ENCODE measurements at places on chromosomes 3 and 15.

DNA sequence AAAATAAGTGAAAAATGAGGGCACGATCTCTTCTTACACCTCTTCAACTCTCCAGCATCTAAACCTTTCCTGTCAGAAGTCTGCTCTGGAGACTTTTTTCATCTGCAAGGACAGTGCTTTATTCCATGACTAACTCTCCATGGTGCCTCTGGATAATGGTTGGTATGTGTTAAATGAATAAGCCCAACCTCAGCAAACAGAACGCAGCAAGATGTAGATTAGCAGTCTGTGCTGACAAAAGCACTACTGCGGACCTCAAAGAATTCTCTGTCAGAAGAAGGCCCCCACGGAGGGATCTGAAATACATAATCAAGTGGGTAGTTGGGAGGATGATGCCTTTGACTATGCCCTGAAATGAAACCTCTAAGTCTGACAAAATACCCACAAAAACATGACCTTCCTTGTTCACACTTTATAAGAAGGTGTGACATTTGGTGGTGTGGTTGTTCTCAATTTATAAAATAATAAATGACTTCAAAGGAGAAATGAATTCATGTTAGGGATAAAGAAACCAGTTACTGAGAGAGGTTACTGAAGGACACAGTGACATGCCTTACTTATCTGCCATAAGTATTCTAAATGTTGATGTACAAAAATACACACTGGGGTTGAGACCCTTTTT, 43.2 kb upstream of the ADCY5 start:
- DNase-seq: no peak

DNA sequence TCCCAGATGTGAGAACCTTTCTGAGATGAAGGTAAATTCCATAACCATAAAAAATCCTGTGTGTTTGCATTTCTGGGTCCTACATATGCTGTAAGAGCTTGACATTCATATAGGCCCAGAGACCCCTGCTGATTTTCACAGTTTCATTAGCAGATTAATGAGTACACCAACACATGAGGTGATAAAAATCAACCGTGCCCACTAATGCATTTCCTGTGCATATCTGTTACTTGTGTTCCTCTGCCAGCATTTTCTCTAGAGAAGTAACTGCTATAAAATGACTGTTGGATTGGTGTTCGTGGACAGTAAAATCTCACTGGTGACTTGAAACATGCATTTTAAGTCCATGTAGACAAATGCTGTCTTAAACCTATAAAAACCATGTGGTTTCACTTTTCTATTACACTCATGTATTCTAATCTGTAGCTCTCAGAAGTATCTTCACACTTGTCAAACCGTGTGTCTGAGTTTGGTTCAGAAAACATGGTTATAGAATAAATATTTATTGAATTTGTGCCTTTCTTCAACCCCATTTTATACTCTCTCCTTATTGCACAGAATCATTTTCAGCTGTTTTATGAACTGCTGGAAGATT, 14.6 kb downstream of the MAP2K5 start:
- DNase-seq: no peak

DNA sequence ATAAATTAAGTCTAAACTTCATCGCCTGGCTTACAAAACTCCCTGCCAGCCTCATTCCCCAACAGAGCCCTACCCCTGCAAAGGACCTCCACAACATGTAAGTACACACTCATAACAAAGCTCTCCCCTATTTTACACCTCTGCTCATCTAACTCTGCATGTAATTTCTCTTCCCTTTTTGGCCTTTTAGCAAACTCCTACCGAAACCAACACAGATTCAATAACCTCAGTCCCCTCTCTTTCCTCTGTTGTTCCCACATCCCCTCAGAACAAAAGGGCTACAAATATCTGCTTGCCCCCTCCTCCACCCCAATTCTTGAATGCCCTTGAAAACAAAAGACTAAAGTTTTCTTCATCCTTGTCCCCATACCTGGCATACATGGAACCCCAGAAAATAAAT, 662 bp downstream of the UBL7 start:
- no peak for DNase-seq

GRCh38 chr15:97141360-97141759, 810.9 kb downstream of the NR2F2 start:
- no peak for DNase-seq

- no peak for DNase-seq
These were observed 46.1 kb upstream of the GATM start for GRCh38 chr15:45424429-45424828.

DNA sequence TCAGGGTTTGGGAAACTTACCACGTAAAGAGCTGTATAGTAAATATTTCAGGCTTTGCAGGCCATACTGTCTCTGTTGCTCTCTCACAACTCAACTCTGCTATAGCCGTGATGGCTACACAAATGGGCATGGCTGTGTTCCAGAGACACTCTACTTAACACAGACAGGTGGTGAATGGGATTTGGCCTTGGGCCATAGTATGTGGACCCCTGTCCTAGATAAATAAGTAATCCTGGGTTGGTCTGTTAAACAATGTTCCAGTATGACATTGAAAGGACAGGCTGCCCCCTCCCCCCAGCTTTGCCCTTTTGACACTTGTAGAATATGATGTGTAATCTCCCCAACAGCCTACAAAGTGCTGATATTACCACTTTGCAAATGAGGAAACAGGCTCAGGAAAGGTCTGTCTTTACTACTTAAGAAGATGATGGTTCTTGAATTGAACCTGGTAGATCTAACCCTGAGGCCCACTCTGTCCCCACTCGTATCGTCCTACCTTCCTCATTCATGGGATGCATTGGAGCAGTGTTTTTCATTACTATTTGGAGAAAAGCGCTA, 38.4 kb downstream of the SLCO3A1 start:
- DNase-seq: no peak

DNA sequence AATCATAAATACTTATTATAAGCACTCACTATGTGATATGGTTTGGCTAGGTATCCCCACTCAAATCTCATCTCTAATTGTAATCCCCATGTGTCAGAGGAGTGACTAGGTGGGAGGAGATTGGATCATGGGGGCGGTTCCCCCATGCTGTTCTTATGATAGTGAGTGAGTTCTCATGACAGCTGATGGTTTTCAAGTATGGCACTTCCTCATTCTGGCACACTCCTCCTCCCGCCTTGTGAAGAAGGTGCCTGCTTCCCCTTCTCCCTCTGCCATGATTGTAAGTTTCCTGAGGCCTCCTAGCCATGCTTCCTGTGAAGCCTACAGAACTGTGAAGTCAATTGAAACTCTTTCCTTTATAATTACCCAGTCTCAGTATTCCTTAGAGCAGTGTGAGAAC, 53.3 kb upstream of the CHMP2B start:
- DNase-seq: no peak

GRCh38 chr3:196350067-196350466, 11.9 kb upstream of the TM4SF19 start:
- DNase-seq: no peak

DNA sequence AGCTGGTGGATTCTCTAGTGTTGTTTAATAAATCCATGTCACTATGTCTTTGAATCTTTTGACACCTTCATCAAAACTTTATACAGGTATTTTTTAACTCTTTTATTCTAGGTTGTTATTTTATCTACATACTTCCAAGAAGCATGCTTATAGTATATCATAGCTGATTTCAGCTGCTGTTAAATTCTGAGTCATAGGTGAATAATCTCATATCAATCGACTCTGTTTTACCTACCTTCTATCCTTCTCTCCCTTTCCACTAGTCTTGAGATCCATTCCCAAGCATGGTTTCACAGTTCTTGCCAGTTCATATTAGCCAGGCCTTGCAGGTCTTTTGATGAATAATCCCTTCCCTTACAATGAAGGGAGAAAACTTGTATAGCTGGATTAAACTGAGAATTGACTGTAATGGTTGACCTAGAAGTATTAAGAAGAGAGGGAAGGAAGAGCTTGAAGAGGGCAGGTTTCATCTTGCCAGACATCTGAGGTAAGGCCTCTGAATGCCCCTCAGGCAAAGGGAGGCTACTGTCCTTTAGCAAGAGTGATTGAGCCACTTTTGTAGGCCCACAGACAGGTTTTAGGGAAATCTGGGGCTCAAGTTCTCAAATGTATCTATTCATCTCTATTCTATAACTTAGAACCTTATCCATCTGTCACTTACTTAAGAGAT, 146.4 kb downstream of the EPHA6 start:
- DNase-seq: no peak

GRCh38 chr15:38726187-38726586, 161.6 kb upstream of the RASGRP1 start:
- no peak for DNase-seq

- DNase-seq: no peak
These were observed 2.4 kb upstream of the CFAP91 start for GRCh38 chr3:119700269-119700919.

- peak; percentile 8 for DNase-seq
These were observed 9.8 kb downstream of the DPH3 start for GRCh38 chr3:16254916-16255315.

GRCh38 chr3:62712746-62713145, 162.5 kb downstream of the CADPS start:
- DNase-seq: no peak

DNA sequence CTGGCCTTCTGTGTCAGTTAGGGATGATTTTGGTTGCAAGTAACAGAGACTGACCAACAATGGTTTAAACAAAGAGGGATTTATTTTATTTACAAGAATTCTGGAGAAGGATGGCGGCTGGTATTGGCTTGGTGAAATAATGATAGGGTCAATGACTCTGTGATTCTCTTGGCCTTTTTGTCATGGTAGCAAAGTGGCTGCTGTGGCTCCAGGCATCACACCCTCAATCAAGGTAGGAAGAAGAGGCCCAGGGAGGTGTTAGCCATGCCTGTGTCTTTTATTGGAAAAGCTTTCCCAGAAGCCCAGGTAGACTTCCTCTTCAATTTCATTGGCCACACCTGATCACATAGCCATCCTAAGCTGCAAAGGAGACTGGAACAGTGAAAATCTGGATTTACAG, 13.1 kb downstream of the FAM107A start:
- DNase-seq: no peak

DNA sequence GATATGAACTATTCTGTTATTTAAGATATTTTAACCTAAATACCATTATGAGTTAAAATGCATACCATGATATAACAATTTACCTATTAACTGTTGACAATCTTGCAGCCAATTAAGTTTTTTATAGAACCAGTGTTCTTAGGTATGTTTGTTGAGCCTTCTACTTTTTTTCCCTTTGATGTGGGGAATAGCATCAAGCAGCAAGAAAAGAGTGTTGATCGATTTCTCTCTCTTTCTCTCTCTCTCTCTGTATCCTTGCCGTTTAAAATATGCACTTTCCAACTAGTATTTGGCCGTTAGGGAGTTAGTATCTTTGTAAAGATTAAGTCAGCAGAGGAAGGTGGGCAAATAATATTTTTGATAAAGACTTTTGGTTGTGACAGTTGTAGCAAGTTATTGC, 5.9 kb downstream of the CHD2 start:
- DNase-seq: no peak

DNA sequence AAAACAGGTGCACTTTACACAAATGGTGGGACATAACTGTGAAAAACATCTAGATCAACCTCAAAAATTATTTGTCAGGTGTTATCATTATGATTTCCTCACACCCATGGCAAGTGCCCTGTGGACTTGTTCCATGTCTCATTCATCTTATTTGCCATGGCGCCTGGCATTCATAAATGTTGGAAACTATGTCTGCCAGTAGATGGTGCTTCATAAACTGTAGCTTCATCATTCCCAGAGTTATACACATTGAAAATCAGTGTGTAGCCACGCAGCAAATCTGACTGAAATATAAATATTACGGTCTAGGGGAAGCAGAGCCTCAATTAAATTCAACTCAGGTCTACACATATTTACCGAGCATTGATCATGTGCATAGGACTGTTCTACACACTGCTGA, 90.7 kb downstream of the IMPG2 start:
- DNase-seq: no peak

- DNase-seq: no peak
These were observed 432.8 kb downstream of the MAGI1 start for GRCh38 chr3:65605876-65606432.

GRCh38 chr3:6062261-6063187, 798.4 kb upstream of the GRM7 start:
- DNase-seq: no peak

DNA sequence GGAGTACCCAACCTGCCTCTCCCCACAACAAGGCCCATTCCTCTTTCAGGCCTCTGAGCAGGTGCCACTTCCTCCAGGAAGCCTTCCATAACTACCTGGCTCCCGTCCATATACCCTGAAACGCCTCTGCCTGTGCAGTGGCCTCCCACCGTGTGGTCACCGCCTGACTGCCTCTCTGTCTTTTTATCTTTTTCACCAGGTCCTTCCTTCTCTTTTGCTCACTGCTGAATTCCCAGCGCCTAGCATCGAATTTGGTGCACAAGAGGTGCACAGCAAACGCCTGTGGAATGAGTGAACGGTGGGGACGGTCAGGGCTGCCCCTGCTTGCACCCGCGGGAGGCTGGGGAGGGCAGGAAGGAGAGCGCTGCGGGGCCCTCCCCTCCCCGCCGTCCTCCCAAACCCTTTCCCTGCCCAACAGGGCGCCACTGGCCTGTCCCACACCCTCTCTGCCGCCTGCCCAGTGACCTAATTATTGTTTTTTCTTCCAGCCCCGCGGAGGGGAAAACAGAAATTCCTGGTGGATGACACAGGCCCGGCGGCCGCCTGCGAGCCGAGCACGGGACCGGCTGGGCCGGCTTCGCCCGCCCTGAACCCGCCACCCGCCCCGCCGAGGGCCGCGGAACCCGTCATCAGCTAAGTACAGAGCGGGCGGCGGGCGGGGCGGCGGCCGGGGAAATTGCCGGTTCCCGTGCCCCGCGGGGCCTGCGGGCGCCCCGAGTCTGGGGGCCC, 140.1 kb downstream of the SMAD6 start:
- DNase-seq: no peak

DNA sequence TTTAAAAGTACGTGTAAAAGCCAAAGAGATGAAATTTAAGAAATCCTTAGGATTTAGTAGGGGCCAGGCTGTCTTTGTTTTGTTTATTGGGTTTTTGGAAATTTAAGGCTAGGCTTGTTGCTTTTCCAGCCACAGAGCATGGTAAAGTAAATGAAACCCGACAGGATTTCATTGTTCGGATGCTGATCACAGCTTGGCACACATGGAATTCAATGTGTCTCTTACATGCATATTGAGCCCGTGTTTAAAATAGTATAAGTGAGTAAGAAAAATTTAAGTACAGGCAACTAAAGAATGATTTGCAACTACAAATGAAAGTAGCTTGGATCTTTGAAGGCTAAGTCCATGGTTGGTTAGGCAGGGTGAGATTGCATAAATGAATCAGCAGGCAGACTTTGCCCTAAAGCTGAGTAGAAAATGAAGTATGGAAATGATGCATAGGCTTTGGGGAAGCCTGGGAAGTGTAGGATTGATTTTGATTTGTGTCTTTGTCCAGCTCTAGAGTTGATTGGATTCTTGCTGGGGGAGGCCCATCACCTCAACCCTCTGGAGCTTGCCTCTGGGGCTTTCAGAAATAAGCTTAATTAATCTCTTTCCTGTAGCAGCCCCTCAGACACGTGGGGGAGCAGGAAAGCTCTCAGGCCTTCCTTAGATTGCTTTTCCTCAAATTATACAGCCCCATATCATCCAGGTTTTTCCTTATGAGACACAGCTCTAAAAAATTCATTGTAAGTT, 68.2 kb upstream of the ADAMTSL3 start:
- DNase-seq: no peak
